Thyroid gland (tissue), 4 donors: ENCODE measurements at places on chromosomes 16 and 17. TPM values are rescaled to one million over a fixed set of nuclear protein-coding genes. Genes with fewer than 3 reads are reported as not detected.

Gene DVL2
- 68.6 TPM for total RNA-seq

Gene GUCY2D
- not detected for total RNA-seq

Gene GDE1
- total RNA-seq = 80.9 TPM

Gene CHST5
- total RNA-seq = not detected

Gene EFCAB13
- total RNA-seq = 94.1 TPM

Gene LPCAT2
- total RNA-seq = 115 TPM

Gene GP2
- total RNA-seq = 0.44 TPM

Gene PHLPP2
- 36.9 TPM for total RNA-seq

Gene VAMP2
- total RNA-seq = 34.4 TPM

Gene EME2
- total RNA-seq = 27.7 TPM

Gene ADAMTS18
- total RNA-seq = 0.75 TPM

Gene SLC5A2
- total RNA-seq = not detected

Gene MMP28
- 12.4 TPM for total RNA-seq

Gene CCT6B
- 3.8 TPM for total RNA-seq
